ENCODE measurements at places on chromosomes 12 and 14.

GRCh38 chr14:51023964-51024363, 70.9 kb downstream of the TRIM9 start:
- DNase-seq, result peak; percentile 25

GRCh38 chr14:83870546-83871270, 1659.2 kb upstream of the FLRT2 start:
- no peak for DNase-seq

- no peak for DNase-seq
Measured at GRCh38 chr14:30990770-30991169, 34.7 kb upstream of the AP4S1 start.

DNA sequence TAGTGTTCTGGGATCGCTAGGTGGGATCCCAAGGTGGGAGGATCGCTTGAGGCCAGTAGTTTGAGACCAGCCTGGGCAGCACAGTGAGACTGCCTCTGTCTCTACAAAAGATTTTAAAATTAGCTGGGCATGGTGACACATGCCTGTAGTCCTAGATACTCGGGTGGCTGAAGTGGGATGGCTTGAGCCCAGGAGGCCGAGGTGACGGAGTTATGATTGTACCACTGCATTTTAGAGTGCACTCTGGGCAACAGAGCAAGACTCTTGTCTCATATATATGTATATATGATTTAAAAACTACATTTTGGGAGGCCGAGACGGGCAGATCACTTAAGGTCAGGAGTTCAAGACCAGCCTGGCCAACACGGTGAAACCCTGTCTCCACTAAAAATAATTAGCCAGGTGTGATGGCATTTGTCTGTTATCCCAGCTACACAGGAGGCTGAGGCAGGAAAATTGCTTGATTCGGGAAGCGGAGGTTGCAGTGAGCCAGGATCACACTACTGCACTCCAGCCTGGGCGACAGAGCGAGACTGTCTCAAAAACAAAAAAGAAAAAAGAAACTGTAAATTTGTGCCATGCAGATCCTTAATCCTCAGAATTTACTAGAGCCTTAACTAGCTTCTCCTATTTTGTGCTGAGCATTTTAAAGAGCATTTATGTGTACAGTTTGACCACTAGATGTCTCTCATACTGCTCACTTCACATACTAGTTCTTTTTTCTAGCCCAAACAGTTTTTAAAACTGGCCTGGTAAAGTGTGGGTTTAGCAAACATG, 114.8 kb downstream of the MON2 start:
- no peak for DNase-seq

DNA sequence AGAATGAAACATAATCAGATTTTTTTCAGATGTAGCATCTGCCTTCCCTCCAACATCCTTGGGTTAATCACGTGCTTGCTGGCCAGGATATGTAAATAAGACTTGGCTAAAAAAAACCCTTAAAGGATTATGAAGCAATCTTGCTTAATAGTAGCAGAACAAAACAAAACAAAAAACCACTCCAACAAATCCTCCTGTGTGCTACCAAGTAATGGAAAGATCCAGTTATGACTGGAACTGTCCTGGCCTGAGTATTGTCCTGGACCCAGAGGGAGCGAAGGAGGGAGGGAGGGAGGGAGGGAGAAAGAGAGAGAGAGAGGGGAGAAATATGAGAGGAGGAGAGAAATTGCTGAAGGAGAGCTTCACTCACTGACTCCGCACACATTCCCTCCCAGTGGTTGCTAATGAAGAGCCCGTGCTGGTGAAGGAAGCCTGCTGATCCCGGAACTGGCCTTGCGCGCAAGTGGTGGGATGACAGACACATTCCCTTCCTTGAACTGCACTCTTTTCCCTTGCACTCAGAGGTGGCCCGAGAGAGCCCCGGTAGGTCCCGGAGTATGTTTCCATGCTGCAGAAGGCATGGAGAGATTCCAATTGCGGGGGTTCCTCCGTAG, 57.2 kb downstream of the HMGA2 start:
- DNase-seq, result no peak

DNA sequence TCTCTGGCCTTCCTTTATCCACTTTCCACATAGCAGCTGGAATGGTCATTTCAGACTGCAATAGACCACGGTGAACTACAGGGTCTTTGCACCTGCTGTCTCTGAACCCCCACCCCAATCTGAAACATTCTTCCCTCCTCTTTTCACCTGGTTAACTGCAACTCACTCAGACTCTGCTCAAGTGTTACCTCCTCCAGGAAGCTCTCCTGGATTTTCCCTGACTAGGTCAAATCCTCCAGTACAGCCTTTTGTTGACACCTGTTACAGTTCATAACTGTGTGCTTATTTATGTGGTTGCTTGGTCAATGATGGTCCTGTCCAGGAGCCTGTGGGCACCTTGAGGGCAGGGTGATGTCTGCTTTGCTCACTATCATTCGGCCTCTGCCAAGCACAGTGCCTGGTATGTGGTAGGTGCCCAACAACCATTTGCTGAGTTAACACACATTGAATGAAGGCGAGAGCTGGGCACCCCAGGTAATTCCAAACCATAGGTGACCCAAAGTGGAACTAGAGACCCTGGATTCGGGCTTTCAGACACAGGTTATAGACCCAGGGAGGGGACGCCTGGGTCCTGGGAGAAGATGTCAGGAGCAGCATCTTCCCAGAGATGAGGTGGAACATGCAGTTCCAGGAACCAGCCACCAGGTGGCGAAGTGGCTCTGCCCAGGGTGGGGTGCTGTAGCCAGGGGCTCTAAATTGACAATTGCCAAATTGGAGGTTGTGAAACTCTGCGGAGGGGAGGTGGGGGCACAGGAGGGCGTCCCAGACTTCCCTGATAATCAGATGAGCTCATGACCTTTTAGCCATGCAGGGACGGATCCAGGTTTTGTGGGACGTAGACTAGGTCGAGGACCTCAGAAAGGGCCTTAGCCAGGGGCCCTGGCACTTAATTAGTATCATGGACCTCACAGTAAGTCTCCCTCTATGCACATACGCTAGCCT, 28.1 kb downstream of the TRPV4 start:
- DNase-seq, result peak; percentile 19

All from caudate nucleus (tissue), 63 donors.